ENCODE measurements at places on chromosomes 6 and 20.

GRCh38 chr20:2280082-2280481, 15.7 kb upstream of the TGM3 start:
- DNase-seq, result no peak

DNA sequence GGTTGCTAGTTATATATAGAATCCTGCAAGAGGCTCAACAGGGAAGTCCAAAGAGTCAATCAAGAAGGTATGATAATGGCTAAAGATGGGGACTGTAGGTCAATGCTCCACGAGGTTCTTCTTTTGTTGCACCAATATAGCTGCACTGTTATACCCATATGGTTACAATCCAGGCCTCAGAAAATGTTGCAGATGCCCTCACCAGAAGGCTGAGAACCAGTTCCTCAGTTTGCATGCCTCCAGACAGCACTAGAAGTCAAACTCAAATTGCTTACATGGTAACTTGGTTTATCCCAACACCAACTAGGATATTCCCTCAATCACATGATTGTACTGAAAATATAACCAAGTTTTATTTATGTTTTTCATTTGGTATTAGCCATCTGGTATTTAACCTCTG, 12.1 kb downstream of the EEF1A1 start:
- no peak for DNase-seq

DNA sequence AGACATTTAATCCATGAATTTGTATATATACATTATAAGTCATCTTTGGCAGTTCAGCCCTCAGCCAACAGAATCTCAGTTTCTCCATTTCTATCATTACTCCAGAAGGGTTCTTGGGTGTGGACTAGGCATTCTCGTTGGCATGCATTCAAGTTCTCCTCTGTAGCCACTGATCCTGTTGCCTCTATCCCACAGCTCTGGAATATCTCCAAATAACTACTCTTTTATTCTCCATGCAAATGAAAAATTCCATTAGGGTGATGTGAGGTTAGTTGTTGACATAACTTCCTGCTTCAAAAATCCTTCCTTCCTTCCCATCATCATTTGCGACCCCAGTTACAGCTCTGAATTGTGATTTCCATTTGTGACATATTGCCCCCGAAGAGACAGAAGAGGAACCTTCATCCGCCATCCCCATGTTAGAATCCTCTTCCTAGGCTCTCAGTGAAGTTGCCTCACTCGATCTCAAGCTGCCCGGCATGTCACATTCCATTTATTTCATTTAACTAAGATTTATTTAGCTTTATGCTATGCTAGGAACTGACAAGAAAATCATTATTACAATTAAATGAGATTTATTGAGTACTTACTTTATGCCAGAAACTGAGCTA, 93.7 kb upstream of the EDN1 start:
- DNase-seq, result no peak

- no peak for DNase-seq
These were observed 393 bp upstream of the FABP7 start for GRCh38 chr6:122778985-122779661.

DNA sequence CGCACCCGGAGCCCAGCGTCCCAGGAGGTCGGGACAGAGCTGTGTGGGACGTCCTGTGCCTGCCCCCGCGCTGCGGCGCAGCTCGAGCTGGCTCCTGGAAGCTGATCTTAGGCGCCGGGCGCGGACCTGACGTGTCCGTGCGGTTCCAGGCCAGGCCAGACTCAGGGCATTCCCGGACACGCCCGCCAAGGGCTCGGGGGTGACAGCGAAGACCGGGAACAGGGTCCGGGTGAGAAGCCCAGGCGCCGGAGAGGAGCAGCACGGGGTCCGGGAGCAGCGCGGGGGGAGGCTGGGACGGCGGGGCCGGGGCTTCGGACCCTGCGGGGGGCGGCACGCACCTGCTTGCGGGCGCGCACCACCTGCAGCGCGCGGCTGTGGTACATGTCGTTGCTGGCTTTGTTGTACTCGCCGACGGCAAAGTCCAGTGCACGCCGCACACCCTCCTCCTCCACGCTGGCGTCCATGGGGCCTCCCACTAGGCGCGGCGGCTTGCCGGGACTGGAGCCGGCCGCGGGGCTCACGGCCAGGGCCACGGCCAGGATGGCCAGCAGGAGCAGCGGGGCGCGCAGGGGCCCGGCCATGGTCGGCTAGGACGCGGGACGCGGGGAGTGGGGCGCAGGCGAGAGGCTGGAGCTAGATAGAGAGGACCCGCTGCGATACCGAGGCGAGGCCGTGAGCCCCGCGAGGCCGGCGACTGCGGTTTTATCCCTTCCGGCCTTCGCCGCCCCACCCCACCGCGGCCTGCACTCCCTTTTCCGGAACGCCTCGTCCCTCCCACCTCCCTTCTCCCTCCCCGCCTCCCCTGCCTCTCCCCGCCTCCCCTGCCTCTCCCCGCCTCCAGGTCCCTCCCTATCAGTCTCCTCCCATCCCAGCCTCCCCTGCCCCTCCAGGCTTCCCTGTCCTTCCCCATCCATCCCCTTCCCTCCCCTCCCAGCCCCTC, at the start of gene CST3:
Gene CST3 (minus strand): TSS at position 674 of the 940 bp plus-strand sequence. CDS start 93 bp downstream, at position 581.
- DNase-seq, result no peak

GRCh38 chr20:2101057-2101864, at the start of gene STK35:
TSS of gene STK35 (plus strand) at chr20:2101827. CDS start at chr20:2101882, 55 bp downstream.
- DNase-seq, result no peak

GRCh38 chr6:138494312-138494711, 5.0 kb downstream of the NHSL1 start:
- DNase-seq, result no peak

GRCh38 chr20:62827311-62828038, 10.6 kb downstream of the COL9A3 start:
- no peak for DNase-seq

GRCh38 chr20:23868321-23868720, 11.2 kb downstream of the CST5 start:
- DNase-seq, result no peak

GRCh38 chr6:100626721-100627120, 162.0 kb upstream of the SIM1 start:
- DNase-seq, result no peak

DNA sequence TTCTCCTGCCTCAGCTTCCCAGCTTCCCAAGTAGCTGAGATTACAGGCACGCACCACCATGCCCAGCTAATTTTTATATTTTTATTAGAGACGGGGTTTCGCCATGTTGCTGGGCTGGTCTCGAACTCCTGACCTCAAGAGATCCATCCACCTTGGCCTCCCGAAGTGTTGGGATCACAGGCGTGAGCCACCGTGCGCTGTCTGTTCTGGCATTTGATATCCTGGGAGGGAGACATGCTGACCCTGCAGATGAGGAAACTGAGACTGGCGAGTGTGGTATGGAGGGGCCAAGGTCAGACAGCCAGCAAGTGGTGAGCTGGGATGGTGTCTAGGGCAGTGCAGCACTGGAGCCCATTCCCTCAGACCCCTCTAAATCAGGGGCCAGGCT, 44.6 kb downstream of the SRC start:
- DNase-seq, result no peak

DNA sequence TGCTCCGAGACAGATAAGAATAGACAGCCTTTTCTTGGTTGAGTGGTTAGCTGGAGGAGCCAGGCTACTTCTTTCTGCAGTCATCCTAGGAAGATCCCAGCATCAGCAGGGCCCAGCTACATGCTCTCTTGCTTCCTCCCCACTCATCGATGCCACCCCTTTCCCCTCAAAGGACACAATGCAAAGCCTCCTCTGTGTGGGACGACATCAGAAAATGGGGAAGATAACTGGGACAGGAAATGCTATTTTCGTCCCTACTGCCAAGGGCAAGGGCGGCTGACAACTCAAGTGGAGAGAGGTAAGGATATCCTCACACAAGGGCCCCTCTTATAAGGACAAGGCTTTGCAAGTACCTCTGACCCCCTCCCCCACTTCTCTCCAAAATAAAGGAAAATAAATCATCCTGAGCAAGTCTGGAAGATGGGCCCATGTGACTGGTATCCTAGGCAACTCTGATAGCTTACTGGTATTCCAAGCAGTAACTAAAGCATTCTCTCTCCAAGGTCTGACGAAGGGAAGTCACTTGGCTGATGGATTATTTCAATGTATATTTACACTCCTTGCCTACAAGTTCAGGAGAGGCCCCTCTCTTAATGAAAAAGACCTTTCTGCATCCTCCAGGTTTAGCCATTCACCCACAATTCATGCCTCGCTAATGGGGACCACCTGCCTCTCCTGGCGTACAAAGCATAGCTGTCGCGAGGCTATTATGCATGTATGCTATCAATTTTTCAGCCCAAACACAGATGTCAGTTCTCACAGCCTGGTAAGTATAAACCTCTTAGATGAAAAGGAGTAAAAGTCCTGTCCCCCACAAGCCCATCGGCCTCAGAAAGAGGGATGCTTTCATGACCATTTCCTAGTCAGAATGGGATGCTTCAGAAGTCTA, 11.3 kb downstream of the ELMO2 start:
- no peak for DNase-seq

GRCh38 chr20:37845241-37845681, 57.7 kb upstream of the VSTM2L start:
- DNase-seq, result no peak

DNA sequence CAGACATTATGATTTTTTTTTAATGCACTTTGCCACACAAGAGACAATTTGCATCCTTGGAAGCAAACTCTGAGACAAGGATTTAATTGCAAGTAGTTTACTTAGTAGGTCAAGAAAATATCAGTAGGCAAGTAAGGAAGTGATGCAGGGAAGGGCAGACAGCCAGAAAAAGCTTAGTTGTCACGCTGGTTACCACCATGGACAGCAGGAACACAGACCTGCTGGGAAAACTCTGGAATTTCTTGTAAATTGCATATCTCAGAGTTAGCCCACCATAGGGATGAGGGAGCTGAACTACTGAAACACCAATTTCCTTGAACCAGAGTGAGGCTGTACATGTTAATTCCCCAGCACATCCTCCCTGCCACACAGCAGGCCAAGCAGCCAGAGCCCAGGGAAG, 92.7 kb downstream of the L3MBTL3 start:
- no peak for DNase-seq

DNA sequence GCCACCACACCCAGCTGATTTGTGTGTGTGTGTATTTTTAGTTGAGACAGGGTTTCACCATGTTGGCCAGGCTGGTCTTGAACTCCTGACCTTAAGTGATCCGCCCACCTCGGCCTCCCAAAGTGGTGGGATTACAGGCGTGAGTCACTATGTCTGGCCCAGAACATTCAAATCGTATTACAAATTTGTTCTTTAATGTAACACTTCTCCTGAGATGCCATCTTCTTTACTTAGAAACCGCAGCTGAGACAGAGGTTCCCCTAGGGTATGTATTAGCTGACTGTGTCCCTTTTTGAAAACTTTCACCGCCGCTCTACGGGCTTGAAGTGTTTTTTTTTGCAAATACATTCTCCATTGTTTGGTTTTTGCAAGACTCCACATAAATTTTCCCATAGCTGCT, 62.6 kb downstream of the TOX2 start:
- DNase-seq, result no peak

All from activated effector memory CD4-positive, alpha-beta T cell treated with Interleukin-2 at 50 U/mL for 16 hours (primary cell).